ENCODE measurements at places on chromosomes 6 and 20. TPM values are rescaled to one million over a fixed set of nuclear protein-coding genes. Genes with fewer than 3 reads are reported as not detected.

GRCh38 chr6:157599191-157599590, 218.2 kb downstream of the ZDHHC14 start:
- DNase-seq, result no peak

- no peak for DNase-seq
Measured at GRCh38 chr6:43260791-43261190, 17.5 kb downstream of the TTBK1 start.

GRCh38 chr6:149082320-149082719, 235.2 kb upstream of the TAB2 start:
- peak; percentile 61 for DNase-seq

GRCh38 chr6:53026526-53026925, 31.4 kb upstream of the GSTA4 start:
- DNase-seq, result no peak

GRCh38 chr6:34468378-34468892, 2.6 kb downstream of the PACSIN1 start:
- DNase-seq, result no peak

- no peak for DNase-seq
Measured at GRCh38 chr6:83055366-83055964, 10.2 kb downstream of the UBE3D start.

GRCh38 chr20:39101895-39102294, 139.8 kb downstream of the DHX35 start:
- DNase-seq, result no peak

DNA sequence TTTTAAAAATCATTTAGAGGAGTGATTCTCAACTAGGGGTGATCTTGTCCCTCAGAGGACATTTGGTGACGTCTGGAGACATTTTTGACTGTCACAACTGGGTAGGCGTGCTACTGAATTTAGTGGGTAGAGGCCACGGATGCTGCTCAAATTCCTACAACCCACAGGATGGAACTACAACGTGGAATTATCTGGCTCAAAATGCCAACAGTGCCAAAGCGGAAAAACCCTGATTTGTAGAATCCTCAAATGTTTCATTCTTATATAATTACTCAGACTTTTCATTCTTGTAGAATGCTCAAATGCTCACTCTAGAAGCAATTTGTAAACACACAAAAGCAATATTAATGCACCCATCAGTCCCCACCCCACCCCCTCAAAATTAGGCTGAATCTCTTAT, 229.8 kb downstream of the ZMYND8 start:
- DNase-seq, result no peak

DNA sequence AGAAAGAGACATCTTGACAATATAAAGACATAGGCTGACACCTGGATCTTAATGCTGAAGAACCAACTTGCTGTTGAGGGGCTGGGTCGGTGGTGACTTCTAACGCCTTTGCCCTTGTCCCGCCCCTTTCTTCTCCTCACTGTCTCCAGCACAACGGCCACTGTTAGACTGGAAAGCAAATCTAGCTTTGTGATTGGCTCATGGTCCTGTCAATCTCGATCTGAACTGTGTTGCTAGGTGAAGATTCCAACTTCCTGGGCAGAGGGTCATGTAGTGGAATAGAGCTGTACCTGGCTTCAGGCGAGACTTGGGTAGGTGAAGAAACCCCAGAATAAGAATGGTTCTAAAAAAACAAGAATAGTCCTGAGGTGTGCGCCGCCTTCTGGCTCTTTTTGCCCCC, at the start of gene PGK2:
PGK2 (minus strand) TSS at position 110 of the 400 bp plus-strand sequence; CDS start at position 12, 98 bp downstream.
- no peak for DNase-seq

- DNase-seq, result no peak
Measured at GRCh38 chr6:54074578-54075195, 36.6 kb upstream of the MLIP start.

DNA sequence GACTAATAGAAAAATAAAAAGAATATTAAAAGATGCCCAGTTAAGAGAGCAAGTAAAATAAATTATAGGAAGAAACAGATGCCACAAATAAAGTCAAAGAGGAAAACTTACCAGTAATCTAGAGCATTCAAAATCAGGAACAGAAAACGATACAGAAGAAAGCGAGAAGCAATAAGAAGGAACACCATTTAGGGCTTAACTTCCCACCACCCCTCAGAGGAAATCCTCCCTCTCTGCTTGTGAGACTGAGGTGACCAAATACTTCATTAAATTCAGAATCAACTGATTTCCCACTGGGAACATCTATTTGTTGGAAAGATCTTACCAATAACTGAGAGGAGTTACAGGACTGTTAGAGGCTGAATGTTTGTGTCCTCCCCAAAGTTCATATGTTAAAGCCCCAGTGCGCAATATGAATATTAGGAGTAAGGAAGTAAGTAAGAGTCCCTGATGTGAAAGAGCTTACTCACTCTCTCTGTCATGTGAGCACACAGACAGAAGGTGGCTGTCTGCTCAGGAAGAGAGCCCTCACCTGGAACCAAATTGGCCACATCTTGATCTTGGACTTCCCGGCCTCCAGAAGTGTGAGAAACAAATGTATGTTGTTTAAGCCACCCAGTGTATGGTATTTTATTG, 19.5 kb downstream of the KATNA1 start:
- no peak for DNase-seq

DNA sequence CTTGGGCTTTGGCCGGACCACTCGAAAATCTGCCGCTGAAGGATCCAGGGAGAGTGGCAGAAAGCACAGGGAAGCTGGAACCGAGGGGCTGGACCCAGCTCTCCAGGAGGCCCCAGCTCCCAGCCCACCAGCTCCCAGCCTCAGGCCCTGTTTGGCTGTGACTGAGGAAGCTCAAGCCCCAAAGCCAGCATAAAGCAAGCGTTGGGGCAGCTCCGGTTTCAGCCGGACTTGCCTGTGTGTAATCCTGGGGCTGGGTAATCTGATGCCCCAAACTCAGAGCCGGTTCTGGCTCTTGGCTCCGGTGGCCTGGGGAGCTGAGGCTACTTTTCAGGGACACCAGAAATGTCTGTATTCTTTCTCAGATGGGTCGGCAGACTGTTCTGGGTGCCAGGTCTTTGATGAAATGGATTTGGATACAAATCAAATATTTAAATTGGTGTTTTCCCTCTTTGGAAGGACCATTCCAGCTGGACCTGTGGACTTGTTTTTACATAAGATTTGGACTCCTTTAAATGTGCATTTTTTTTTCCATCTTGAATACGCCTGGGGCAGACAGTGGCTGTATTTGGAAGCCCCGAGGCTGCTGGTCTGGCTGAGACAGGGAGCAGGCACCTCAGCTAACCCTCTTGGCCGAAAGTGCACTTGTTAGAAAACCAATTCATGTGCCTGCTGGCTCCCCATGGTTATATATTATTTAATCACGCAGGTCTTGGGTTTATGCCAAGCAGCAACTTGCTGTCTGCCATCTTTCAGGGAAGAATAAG, 29.7 kb downstream of the RPP40 start:
- DNase-seq, result no peak

The CFAP206 gene
- 2.8 TPM for total RNA-seq

The MED20 gene
- 5.6 TPM for total RNA-seq
